ENCODE measurements at places on chromosomes 13 and 19. TPM values are rescaled to one million over a fixed set of nuclear protein-coding genes. Genes with fewer than 3 reads are reported as not detected.

GRCh38 chr13:29497137-29497654 lies 98.3 kb downstream of the SLC7A1 start:
- peak; percentile 74 for DNase-seq

DNA sequence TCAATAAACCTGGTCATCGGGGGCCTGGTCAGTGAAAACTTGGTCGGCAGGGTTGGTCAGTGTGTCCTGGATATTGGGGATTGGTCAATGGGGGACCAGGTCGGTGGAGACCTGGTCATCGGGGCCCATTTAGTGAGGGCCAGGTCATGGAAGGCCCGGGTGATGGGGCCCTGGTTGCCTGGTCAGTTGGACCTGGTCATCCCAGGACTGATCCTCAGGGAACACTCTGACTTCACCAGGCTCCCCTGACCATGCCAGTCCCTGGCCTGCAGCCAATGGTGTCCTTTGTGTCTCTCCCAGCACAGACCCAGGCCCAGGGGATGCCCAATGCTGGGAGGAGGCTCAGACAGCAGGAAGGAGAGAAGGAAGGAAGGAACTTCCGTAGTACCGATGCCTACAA lies 42.1 kb upstream of the TPM4 start:
- DNase-seq: no peak

DNA sequence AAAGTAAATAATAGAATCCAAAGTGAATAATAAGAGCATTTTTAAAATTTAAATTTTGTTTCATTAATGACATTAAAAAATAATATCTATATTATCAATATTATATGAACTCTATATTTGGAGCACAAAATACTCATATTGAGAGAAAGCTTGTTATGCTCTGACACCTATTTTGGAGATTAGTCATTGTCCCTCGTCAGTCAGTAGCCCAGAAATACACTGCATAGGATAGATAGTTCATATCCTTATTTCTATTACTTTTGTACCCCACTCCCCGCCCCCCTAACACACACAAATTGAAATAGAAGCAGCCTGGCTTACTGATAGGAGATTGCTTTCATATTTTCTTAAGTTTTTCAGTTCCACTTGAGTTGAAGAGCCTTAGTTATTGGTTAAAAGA lies 652.8 kb downstream of the PCDH9 start:
- DNase-seq: no peak

DNA sequence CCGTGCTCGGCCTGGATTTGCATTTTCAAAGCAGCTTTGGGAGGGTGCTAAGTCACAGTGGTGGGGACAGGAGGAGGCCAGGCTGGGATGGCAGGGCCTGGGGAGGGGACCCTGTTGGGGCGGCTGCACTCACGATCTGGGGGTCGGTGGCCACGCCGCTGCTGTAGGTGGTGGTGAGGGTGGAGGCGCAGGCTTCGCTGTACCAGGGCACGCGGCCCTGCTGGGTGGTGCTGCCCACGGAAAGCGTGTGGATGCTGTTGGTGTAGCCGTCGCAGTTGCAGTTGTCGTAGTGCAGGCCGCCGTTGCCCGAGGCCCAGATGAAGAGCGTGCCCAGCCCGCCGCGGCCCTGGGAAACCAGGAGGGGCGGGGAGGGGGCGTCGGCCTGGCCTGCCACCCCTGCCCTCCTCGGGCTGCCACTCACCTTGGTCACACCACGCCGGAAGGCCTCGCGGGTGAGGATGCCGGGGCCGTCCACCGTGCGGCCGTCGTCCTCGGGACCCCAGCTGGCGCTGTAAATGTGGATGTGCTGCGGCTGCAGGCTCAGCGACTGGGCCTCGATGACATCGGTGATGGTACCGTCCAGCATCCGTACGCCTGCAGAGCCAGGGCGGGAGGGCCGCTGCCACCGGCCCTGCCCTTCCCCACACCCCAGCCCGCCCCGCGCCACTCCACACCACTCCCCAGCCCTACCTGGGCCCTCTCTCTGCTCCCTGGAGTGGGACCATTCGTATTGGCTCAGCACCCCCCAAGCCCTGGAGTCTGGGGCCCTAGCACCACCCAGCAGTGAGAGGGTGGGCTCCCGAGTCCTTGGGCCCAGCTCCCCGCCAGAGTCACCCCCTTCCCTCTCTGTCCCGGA lies 3.2 kb downstream of the PCSK4 start:
- DNase-seq: no peak

DNA sequence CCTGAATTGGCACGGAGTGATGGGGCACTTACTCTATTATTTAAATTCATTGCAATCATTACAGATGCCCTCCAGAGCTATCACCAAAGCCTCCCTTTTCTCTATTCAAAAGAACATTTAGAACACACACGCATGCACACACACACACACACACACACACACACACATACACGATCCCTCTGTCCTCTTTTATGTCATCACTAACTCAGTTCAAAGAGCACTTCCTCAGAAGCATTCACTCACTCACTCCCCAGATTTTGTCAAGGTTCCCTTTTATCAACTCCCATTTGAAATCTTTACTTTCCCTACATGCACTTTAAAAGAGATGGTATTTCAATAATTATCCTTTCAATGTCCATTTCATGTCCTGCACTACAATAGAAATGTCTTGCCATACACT lies 22.4 kb upstream of the IGFL4 start:
- DNase-seq: no peak

DNA sequence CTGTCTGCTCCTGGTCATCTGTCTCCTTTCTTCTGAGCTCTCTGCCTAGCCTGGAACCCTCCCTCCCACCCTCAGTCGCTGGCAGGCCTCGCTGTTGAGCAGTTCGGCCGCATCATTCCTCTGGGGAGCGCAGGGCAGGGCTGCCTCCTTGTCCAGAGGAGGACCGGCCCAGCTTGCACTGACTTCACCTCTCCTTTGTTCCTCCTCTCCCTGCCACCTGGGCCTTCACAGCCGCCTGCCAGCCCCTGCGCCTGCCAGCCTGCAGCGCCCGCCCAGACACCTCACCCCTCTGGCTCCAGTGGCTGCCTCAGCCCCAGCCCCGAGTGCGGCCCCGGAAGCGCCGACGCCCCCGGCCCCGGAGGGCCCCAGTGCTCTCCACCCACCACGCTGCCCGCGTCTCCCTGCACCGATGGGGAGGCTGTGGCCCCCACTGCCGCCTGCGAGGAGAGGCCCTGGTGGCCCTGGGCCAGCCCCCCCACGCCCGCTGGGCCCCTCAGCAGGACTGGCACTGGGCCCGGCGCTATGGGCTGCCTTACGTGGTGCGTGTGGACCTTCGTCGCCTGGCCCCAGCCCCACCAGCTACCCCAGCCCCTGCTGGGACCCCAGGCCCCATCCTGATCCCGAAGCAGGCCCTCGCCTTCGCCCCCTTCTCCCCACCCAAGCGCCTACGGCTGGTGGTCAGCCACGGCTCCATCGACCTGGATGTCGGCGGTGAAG lies 7.2 kb downstream of the KMT5C start:
- no peak for DNase-seq

DNA sequence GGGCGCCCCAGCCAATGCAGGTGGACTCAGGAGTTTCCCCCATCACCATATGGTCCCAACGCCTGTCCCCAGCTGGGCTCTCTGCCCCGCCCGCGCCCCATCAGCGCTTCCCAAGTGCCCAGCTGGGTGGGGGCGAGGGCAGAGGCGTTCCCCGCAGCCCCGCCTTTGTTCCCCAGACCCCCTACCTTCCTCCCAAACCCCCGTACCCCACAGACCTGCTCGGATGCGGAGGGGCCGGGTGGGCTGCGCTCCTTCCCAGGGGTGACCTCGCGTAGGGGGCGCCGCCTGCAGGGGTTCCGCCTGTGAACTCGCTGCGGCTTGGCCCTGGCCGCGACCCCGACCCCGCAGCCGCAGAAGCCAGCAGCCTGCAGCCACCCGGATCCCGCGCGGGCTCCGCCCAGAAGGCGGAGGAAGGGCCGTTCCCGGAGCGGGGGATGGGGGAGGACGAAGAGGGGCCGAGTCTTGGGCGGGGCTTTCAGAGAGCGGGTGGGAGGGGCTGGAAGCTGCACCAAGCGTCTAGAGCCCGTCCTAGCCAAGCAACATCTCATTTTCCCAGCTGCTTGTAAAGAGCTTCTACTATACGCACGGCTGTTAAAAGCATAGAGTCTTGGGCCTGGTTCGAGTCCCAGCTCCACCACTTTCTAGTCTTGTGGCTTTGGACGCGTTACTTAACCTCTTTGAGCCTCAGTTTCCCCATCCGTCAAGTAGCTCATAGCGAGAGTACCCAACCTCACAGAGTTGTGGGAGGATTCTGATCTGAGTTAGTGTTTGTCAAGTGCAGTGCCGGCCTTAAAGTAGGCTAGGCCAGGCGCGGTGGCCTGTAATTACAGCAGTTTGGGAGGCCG lies at the start of gene RAB3D:
Gene RAB3D, minus strand, starts transcription at position 404 of the 845 bp plus-strand sequence. CDS start 2,258 bp downstream, outside the sequence.
- DNase-seq: peak; percentile 93

DNA sequence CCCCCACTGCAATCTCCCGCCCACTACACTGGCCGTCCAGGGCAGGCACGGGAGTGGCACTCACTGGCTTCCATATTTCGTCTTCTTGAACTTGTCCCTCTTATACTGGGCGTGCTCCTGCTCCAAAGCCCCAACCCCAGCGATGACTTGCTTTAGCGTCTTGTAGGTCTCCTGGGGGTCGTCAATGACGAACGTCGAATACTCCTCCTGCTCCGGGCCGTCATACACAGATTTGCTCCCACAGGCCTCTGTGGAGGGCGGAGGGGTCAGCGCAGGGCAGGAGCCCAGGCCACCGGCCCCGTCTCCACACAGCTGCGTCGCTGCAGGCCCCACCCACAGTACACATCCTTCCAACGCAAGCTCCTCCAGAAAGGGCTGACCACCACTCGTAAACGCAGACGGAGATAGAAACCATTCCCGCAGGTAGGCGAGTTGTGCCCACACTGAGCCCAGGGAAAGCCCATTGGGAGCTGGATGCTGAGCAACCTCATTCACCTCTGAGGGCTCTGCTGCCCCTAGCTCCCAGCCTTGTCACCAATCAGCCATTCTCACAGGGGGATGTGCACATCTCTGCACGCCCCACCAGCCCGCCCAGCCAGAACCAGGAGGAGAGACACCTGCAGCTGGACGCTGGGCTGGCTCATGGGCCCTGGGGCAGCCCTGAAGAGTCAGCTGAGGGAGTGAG lies 7.9 kb upstream of the C13orf46 start:
- no peak for DNase-seq

DNA sequence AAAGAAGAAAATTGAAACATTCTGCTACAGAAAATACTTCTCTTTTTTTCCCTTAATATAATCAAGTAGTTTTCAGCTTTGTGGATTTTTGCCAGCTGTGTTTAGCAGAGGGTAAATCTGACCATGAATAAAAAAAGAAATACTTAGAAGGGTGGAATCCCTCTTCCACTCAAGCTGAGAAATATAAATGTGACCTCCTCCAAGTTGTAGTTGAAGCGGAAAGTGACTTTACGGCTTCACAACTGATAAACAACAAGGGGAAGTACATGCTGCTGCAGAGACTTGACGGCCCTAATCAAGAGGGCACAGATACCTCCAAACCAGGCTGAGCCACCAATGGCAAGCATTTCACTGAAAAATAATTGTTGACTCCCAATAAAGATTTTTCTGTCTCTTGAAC lies 785.0 kb downstream of the SLITRK5 start:
- DNase-seq: no peak

DNA sequence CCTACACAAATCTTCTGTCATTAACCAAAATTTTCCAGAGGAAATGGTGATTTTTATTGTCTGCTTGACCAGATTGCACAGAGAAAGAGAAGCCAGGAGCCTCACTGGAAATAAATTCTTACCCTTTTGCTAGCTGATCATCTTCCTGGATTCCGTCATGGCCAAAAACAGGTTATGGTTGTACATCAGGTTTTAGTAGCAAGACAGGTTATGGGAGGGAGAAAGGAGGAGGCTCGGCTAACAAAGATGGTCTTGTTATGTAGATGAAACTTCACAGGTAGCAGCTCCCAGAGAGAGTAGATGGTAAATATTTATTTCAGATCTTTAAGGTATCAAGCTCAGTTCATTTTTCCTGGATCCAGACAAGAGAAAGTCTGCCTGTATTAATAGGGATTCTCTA lies 19.7 kb upstream of the CEACAM3 start:
- no peak for DNase-seq

DNA sequence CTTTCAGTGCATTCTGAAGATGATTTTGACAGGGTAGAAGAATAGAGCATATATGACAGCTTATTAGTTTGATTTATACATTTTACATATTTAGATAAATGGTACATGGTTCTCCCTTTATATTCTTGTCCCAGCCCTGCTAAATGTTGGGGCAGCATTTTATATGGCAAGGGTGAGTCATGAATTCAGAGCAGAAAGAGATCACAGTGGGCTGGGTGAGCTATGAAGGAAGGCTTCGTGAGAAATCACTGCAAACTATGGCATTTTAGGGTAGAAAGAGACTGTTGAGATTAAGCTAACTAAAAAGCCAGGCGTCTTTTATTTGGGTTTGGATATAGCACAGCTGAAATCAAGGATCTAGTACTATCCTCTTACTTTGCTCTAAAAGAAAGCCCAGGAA lies 23.9 kb upstream of the METTL21C start:
- DNase-seq: no peak

GRCh38 chr13:37123337-37123736 lies 17.9 kb upstream of the CSNK1A1L start:
- DNase-seq: no peak

DNA sequence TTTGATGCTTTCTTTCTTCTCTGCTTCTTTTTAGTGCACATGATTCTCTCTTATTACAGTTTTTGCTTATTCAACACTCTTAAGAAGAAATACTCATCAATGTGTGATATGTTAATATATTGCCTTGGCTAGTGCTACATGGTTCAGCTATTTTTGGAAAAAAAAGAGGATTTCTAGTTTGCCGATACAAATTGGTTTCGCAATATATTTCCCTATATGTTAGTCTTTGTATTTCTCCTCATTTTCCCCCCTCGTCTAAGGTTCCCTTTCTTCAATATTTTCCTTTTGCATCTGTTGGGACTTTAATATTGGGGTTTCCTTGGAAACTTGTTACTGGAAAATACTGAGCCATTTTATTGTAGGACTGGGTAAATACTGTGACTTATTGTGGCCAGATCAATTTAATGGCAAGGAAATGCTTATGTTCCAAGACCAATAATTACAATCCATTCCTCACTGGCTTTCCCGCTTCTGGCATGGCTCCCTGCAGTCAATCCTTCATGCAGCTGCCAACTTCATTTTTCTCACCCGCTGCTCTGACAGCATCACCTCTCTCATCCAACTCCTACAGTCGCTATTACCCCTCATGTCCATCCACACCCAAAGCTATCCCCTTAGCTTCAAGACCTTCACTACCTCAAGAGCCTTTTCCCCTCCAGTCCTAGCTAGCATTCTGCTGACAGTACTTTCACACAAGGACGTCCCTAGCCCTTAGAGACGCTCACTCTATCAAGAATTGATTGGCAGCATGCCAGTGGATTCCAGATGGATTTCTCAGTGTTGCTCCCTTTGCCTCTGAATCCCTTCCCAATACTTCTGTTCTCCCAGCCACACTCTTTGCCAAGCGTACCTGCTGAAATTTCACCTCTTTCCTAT lies 280.1 kb upstream of the TMTC4 start:
- DNase-seq: peak; percentile 8

GRCh38 chr19:47172666-47173455 lies 42.2 kb downstream of the SAE1 start:
- no peak for DNase-seq

The GRK1 gene
- 0.34 TPM for polyA plus RNA-seq

The ZNF100 gene
- polyA plus RNA-seq: 6.1 TPM

The PABPC3 gene
- 0.39 TPM for polyA plus RNA-seq

The ZNF415 gene
- 9.6 TPM for polyA plus RNA-seq

The SPACA6 gene
- 9.1 TPM for polyA plus RNA-seq

The C19orf73 gene
- polyA plus RNA-seq: 0.54 TPM

The ZNF566 gene
- 7.3 TPM for polyA plus RNA-seq

The KLK14 gene
- not detected for polyA plus RNA-seq

All from hindlimb muscle (tissue), 1 donor.